NCI-H2081 (cell line): ENCODE measurements at places on chromosomes 12 and 14.

DNA sequence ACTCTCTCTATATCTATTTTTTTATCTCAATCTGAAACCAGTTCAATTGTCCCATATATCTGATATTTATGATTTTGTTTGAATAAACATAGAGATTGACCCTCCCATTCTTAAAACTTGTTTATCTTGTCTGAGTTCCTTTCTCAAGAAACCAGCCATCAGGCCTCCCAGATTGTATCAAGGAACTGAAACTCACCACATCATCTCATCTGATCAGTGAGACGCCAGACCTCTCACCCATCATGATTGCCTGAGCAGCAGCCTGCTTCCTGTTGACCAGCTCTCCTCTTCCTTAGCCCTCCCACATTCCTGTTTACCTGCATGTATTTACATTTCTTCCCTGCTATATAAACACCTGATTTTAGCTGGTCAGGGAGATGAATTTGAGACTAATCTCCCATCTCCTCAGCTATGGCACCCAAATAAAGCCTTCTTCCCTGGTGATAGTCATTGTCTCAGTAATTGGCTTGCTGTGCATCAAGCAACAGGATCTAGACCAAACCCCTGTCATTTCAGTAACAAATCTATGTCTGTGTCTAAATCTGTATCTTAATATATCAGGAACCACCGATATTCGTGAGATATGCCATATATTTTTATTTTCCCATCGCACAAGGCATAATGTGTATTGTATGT is 323.6 kb downstream of the TMTC2 start:
- DNase-seq: no peak

DNA sequence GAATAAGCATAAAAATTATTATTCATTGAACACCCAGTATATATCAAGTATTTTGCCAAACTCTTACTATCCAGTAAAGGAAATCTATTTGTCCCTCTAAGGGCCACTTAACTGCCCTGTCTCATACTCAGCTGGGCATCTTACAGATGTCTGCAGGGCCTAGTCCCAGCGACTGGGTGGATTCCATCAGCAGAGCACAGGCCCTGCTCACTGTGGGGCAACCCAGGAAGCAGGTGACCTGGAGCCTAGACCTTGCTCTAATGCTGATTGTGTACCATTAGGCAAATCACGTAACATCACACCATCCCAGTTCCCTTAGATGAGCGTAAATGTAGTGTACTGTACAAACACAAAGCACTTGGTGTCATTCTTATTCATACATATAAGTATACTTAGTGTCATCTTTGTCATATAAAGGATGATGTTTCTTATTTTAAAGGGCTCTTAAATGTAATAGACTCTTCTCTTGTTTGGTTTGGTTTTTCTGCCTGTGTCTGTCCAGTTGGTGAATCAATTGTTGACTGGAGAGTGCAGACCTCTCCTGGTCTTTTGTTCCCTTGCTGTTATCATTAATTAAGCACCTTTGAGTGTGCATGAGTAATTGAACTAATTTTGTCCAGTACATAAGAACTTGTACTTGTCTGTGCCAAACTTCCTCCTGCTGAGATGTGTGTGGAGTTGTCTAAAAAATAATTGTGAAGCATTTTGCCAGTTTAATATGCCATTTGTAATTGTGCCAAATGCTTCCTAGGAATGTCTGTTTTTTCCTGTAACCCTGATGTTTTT is 49.3 kb downstream of the RAB35 start:
- peak; percentile 46 for DNase-seq

DNA sequence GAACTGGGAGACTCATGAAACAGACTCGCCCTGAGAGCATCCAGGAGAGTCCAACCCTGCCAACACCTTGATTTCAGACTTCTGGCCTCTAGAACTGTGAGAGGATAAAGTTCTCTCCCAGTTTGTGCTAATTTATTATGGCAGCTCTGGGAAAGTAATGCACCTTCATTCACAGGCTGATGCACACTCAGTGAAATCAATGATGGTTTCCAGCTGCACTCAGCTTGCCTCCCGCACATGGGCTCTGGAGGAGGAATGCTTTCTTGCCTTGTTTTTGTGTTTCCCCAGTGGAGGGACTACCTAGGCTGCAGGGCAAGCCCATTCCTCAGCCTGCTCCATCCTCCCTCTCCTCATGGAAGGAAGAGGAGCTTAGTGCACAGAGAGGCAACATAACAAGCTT is 45.7 kb downstream of the TMEM132C start:
- DNase-seq: no peak

DNA sequence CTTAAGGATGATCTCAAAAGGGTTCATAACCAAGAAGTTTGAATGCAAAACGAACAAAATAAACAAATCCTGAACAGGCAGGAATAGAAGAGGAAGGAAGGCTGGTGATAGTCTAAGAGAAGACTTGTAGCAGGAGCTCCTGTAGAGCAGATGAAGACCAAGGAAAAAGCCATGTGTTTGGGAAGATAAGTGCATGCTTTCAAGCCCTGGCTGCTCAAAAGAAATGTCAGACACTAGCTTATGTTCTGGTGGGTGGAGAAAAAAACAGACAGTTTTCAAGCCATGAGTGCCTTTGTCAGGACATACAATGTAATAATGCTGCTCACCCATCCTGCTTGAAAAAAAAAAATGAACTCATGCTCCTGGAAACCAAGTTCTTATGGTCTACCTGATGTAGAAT is 27.4 kb downstream of the TAOK3 start:
- no peak for DNase-seq

DNA sequence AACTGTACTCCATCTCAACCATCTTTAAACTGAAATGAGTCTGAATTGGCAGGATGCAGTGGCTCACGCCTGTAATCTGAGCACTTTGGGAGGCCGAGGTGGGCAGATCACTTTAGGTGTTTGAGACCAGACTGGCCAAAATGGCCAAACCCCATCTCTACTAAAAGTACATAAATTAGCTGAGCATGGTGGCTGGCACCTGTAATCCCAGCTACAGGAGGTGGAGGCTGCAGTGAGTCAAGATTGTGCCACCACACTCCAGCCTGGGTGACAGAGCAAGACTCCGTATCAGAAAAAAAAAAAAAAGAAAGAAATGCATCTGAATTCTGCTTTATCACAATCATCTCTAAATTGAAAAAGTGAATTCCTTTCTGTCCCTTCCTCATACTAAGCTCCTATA is 110.3 kb downstream of the NELL2 start:
- no peak for DNase-seq

- DNase-seq: peak; percentile 48
Observed at GRCh38 chr14:91996948-91997371, 42.9 kb downstream of the TRIP11 start.

DNA sequence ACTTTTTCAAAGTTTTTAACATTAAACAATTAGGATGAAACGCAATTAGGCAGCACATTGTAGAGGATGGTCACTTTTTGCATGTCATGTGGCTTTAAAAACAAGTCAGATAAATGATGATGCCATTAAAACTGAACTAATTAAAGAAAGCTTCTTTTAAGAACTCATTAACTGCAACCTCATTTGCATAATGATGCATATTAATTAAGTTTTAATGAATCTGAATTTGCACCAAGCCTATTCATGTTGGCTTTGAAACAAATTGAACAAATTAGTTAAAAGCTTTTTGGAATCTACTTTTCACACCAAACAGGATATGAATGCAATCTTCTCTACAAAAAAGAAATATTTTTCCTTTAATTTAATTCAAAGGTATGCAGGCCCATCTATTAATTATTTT is 499.0 kb downstream of the VRK1 start:
- no peak for DNase-seq

- DNase-seq: no peak
Observed at GRCh38 chr12:75116646-75117198, 92.9 kb downstream of the KCNC2 start.

DNA sequence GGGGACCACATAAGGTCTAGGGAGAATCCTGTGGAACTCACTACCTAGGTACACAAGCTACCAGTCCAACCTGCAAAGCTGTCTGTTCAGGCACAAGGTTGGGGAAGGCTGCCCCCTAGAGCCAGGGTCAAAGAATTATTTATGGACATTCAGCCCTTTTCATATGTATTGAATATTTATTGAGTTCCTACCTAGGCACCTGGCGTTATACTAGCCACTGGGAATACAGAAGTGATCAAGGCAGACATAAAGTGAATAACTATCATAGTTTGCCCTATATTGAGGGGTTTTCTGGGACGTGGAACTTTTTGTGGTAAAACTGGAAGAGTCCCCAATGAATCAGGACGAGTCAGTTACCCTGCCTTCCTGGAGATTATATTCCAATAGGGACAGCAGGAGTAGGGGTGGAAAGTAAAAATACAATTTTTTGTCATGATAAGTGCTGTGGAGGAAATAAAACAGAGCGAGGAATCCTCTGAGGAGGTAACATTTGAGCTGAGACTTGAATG is 5.8 kb upstream of the SLC48A1 start:
- peak; percentile 39 for DNase-seq

DNA sequence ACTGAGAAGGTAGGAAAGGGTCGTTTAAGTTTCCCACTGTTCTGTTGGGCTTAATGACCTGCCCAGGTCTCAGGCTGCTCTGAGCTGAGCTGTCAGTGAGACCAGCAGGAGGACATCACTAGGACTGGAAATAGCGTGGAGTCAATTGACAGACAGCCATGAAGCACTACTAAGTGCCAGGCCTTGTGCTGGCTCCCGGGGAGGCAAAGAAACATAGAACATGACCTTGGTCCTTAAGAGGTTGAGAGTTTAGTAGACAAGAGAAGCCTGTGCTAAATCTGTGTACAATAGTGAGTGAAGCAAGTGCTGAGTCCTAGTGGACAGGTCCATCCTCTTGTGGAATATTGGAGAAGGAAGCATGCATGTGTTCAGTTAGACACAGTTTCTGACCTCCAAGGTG is 239.2 kb downstream of the CACNA1C start:
- DNase-seq: no peak

DNA sequence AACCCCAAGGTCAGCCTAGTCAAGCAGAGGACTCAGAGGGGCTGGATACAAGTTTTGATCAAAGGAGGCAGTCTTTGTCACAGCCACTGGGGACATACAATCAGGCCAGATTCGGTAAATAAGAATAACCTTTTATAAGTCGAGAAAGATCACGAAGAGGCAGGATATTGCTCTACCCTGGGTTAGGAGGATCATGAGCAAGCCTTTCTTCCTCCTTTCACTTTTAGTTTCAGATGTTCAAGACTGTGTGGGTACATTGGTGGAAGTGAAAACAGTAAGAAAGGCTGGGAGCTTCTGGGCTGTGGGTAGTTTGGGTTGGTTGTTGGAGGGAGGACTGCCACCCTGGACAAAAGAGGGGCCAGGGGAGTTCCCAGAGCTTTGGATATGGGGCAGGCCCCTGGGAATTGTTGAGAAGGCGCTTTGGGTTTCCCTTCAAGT is 127.7 kb downstream of the SNAPC1 start:
- no peak for DNase-seq

DNA sequence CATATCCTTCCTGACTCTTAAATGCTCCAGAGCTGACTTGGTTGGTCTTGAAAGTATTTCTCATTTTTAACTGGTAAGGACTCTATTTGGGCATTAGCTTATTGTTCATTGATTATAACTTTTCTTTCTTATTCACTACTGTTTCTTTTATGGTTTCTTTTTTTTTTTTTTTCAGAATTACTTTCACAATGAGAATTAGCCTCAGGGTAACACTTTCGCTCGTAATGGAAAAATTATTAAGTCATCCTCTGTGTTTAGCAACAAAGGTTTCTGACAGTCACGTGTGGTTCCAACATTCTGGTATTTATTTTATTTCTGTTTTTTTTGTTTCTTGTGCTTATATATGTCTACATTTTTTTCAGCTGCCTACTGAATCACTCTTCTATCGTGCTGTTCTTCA is 80.0 kb downstream of the METTL25 start:
- no peak for DNase-seq

- no peak for DNase-seq
Observed at GRCh38 chr14:20866963-20867362, 24.2 kb upstream of the RNASE3 start.
